ENCODE measurements at places on chromosomes 6 and 20.

DNA sequence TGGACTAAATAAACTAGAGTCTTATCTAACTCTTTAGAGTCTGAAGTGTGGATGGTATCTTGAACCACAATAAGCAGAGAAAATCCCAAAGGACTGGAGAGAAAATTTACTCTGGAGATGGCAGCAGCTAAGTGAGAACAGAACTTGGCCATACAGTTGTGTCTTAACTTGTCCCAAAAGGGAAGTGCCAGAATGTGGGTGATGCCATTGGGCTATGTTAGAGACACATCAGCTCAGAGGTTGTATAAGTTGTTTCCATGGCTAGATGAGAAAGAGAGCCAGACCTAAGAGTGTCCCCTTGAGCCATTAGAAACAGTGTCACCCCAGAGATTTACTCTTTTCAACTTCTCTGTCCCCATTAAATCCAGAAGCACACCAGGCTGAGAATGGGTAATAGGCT is 36.2 kb downstream of the FOXO3 start:
- DNase-seq = no peak

- no peak for DNase-seq
These were observed 5.2 kb downstream of the TEAD3 start for GRCh38 chr6:35491558-35492257.

GRCh38 chr20:52746770-52747169 is 225.4 kb upstream of the TSHZ2 start:
- peak; percentile 5 for DNase-seq

DNA sequence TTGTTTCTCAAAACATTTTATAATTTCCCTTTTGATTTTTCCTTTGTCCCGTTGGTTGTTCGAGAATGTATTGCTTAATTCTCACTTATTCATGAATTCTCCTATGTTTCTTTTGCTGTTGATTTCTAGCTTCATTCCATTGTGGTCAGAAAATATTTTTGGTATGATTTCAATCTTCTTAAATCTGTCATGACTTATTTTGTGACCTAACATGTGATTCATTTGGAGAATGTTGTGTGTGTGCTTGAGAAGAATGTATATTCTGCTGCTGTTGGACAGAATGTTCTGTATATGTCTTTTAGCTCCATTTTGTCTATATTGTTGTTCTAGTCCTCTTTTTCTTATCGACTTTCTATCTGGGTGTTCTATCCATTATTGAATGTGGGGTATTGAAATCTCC is 286.2 kb upstream of the RNF217 start:
- DNase-seq = no peak

DNA sequence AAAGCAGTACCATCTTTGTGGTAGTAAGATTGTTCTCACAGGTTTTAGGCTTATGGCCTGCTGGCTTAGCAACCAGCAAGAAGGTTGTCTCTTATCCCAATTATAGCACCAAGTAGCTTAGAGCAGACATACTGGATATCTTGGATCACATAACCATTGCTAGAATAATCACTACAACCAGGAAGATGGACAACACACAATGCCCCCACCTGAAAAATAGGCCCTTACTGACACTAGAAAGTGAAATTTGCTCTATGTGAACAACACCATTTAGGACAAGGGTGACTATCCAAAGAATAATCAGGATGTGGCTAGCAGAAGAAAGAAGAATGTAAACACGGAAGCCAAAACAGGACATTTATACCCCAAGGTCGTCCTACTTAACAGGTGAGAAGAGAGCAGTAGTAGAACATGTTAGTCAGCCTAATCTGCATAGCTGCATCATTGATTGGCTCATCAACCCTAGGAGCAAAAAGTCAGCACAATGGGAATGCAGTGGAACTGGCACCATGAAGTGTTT is 172.7 kb upstream of the MARCKS start:
- DNase-seq = no peak

- DNase-seq = no peak
These were observed 17.2 kb downstream of the ENPP3 start for GRCh38 chr6:131654326-131654725.

Data from NCI-H1694 (cell line).